ENCODE measurements at places on chromosomes 1 and 21.

- no peaks in the 10 kb centered on the region for H3K36me3 ChIP-seq
- H3K4me1 ChIP-seq = peaks cover 7% of the 10 kb centered on the region
- no peak overlapping the region for H3K4me3 ChIP-seq
- H3K27me3 ChIP-seq = no peaks in the 10 kb centered on the region
Measured at GRCh38 chr1:53511933-53512806, 53.0 kb downstream of the DMRTB1 start.

DNA sequence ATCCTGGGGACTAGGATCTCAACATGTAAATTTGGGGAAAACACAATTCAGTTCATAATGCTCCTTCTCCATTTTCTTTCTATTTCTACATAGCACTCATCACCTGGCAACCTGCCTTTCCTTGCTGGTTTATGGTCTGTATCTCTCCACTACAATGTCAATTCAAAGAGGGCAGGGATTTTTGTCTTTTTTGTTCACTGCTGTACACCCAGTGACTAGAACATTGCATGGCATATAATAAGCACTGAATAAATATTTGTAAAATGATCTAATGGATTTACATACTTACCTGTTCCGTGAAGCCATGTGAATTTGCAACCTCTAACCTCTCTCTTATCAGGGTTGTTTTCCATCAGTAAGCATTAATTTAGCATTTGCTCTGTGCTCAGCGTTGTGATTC, 27.4 kb upstream of the TBX15 start:
- no peaks in the 10 kb centered on the region for H3K27me3 ChIP-seq
- H3K27ac ChIP-seq = no peak overlapping the region
- H3K36me3 ChIP-seq = no peaks in the 10 kb centered on the region
- no peaks in the 10 kb centered on the region for H3K4me1 ChIP-seq

DNA sequence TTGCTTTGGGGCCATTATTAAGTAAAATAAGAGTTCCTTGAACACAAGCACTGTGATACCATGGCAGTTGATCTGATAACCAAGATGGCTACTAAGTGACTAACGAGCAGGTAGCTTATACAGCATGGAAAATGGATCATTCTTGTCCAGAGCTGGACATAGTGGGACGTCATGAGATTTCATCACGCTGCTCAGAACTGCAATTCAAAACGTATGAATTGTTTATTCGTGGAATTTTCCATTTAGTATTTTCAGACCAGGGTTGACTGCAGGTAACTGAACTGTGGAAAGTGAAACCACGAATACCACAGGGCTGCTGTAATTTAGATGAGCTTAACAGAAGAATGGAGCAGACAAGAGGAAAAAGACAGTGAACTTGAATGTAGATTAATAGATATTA, 38.9 kb downstream of the CCDC18 start:
- H3K4me3 ChIP-seq = no peak overlapping the region
- no peaks in the 10 kb centered on the region for H3K36me3 ChIP-seq
- H3K27ac ChIP-seq = no peak overlapping the region
- H3K4me1 ChIP-seq = no peaks in the 10 kb centered on the region

DNA sequence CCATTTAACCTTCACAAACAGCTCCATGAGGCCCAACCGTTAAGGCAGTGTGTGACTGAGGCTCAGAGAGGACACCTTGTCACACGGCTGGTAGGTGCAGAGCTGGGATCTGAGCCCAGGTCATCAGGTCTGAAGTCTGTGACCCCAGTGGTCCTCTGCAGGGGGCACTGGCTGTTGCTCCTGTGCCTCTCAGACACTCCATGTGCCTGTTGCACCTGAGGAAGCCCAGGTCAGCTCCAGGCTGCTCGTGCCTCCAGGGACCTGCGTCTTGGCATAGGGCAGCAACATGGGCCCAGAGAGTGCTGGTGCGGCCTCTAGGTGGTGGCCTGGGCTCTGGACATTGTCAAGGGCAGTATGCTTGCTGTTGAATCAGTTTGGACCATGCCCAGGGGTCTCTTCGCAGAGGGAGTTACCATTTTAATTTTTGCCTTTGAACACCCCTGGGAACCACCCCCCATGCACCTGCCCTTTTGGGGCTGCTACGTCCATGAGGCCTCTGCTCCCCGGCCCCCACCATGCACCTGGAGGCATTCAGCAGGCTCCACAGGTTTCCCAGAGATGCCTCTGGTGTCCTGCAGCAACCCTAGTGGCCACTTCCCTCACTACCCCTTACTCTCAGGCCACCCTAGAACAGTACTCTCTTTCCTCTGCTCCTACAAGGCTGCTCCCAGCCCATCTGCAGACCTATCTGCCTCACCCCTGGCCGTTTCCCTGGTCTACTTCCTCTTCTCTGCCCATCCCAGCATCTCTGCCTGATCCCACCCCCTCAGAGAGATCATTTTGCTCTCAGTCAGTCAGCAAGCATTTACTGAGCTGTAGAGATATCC, 25.2 kb upstream of the EPS8L3 start:
- no peak overlapping the region for H3K4me3 ChIP-seq
- H3K36me3 ChIP-seq = no peaks in the 10 kb centered on the region
- H3K27ac ChIP-seq = no peak overlapping the region

GRCh38 chr21:41899426-41900202, 20.5 kb upstream of the PRDM15 start:
- no peaks in the 10 kb centered on the region for H3K36me3 ChIP-seq
- no peak for DNase-seq
- no peak overlapping the region for H3K4me3 ChIP-seq
- H3K27me3 ChIP-seq = no peaks in the 10 kb centered on the region
- no peaks in the 10 kb centered on the region for H3K4me1 ChIP-seq

GRCh38 chr1:26353976-26354820, at the start of gene CRYBG2:
CRYBG2 (minus strand) TSS chr1:26354130; CDS start chr1:26346657, 7,473 bp downstream.
- H3K27ac ChIP-seq = no peak within 1 kb of the TSS
- no peak for DNase-seq
- no peaks in the 10 kb centered on the region for H3K4me1 ChIP-seq
- H3K4me3 ChIP-seq = no peak within 1 kb of the TSS
- no peaks in the 10 kb centered on the region for H3K27me3 ChIP-seq
- H3K36me3 ChIP-seq = no peaks in the 10 kb centered on the region

DNA sequence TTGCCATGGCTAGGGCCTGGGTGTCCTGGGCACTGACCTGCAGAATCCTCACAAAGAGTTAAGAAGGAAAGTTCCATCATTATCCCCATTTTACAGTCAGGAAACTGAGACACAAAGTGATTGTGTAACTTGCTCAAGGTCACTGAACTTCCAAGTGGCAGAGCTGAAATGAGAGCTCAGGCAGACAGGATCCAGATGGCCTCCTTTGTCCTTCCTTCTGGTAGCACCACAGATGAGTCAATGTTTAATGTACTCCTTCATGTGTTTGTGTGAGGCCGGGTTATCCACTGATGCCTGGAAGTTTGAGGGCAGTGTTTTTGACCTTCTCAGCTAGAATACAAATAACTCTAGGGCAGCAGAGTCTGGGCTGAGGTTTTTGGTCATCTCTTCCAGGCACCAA, 207.0 kb downstream of the TNR start:
- no peak overlapping the region for H3K27ac ChIP-seq
- H3K4me1 ChIP-seq = no peaks in the 10 kb centered on the region
- H3K4me3 ChIP-seq = no peak overlapping the region
- no peaks in the 10 kb centered on the region for H3K36me3 ChIP-seq
- DNase-seq = no peak

GRCh38 chr1:2525920-2526823, at the start of gene PANK4:
PANK4 (minus strand) TSS chr1:2526596; CDS start chr1:2526587, 9 bp downstream.
- peaks cover 9% of the 10 kb centered on the region for H3K27me3 ChIP-seq
- H3K27ac ChIP-seq = peak within 1 kb of the TSS; percentile 80
- peak; percentile 93 for DNase-seq
- peak within 1 kb of the TSS; percentile 60 for H3K4me3 ChIP-seq
- peaks cover 33% of the 10 kb centered on the region for H3K4me1 ChIP-seq
